ENCODE measurements at places on chromosomes 2 and 18. TPM values are rescaled to one million over a fixed set of nuclear protein-coding genes. Genes with fewer than 3 reads are reported as not detected.

CHRNG gene
- total RNA-seq, result not detected

AQP12B gene
- not detected for total RNA-seq

MDH1B gene
- 2.0 TPM for total RNA-seq

STAT4 gene
- total RNA-seq, result 1.5 TPM

OR6B2 gene
- not detected for total RNA-seq

CYRIA gene
- total RNA-seq, result 1.7 TPM
